Memory B cell (primary cell): ENCODE measurements at places on chromosomes 5 and 9.

DNA sequence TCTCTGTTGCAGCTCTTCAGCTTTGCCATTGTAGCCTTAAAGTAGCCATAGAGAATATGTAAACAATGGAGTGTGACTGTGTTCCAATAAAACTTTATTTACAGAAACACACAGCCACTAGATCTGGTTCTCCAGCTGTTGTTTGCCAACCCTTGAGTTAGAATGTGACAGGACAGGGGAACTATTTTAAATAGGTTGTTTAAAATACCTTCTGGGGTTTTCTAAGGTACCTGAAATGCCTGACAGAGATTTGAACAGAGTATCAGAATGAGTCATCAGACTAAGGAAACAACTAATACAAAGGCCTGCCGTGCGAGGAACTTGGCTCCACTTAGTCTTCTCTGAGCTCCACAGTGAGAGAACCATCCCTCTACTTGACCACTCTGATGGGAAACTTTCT, 85.4 kb downstream of the HSD17B4 start:
- no peak for DNase-seq

- no peak for DNase-seq
Observed at GRCh38 chr5:58854441-58854840, 271.6 kb downstream of the RAB3C start.

GRCh38 chr9:137632230-137633161, 13.7 kb downstream of the EHMT1 start:
- DNase-seq: no peak

DNA sequence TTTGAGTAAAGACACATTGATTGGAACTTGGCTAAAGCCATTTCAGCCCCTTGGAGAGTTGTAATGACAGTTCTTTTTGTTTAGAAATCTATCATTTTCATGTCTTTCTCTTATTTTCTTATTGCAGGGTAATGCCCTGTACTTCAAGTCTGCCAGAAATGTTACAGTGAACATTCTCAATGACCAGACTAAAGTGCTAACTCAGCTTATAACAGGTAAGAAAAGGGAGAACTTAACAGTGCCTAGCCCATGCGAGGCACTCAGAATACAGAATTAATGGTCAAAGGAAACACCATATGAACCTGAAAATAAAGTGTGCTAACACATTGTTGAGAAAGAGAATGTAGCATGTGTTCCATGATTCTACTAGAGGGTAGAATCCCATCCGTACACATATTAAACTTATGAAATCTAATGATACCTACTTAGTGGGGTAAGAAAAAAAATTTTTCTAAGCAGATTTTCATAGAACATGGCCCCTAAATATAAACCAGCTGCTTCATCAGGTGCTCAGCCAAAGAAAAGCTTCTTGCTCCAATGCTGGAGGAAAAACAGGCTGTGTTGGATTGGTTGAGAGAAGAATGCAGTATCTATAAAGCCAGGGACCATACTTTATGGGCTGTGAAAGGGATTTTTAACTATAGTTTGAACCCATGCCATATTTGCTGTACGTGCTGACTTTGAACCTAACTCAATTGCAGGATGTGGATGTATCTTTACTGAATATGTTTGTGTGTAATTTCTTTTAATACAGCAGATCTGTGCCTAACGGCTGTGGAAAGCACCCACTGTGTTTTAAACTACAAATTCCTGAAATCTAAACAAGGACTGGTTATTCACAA, 260.8 kb upstream of the PPP1R2B start:
- DNase-seq: no peak

- no peak for DNase-seq
Observed at GRCh38 chr5:58905944-58906343, 323.1 kb downstream of the RAB3C start.

GRCh38 chr5:10319202-10319851, 11.6 kb upstream of the CMBL start:
- no peak for DNase-seq

GRCh38 chr9:122379340-122379739, 8.5 kb downstream of the PTGS1 start:
- no peak for DNase-seq

- DNase-seq: no peak
Observed at GRCh38 chr5:59037941-59038797, 455.3 kb downstream of the RAB3C start.

DNA sequence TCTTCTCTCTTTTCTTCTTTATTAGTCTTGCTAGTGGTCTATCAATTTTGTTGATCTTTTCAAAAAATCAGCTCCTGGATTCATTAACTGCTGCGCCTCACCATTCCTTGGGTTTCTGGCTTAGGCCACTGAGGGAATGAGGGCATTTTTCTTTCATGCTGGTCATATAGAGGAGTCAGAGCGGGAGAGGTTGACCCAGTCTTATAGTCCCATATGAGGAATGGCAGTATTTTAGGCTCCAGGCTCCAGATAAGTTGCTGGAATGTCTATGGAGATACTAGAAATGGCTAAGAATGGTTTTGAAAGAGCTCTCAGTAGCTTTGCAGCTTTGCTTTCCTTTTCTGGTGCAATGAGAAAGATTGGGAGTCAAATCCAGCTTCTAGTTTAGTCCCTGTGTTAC, 58.2 kb downstream of the GALNT10 start:
- DNase-seq: no peak
